Stimulated activated CD8-positive, alpha-beta memory T cell treated with anti-CD3 and anti-CD28 coated beads, Interleukin-2, amount 100 ng/mL, for 1 hour (primary cell): ENCODE measurements at places on chromosomes 6 and 20.
A peak's percentile ranks its signal among the peaks of the same experiment; 100 is the strongest.

DNA sequence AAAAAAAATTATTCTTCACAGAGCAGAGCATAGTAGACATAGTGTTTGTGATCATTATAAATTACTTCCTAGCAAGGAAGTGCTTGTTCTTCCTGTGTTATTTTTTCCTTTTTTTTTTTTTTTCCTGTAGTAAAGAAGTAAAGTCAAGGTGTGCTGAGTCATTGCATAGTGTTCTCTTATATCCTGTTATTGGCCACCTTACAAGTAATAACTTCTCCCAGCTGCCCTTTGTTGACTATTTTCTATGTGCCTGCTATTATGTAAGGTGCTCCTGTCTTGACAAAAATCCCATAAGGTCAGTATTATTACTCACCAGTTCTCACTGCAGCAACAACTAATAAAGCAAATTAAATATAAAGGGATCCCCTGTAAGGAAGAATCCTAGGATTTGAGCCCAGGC, 195.3 kb downstream of the GJA1 start:
- no peak for DNase-seq

- no peak for DNase-seq
Measured at GRCh38 chr6:14499841-14500240, 382.3 kb downstream of the CD83 start.

GRCh38 chr6:46626228-46626909, 26.2 kb downstream of the CYP39A1 start:
- no peak for DNase-seq

- no peak for DNase-seq
Measured at GRCh38 chr20:32040142-32040953, 11.7 kb upstream of the HCK start.

- DNase-seq = no peak
Measured at GRCh38 chr20:56323206-56323605, 35.6 kb upstream of the FAM210B start.

- no peak for DNase-seq
Measured at GRCh38 chr20:23668477-23668951, 20.3 kb downstream of the CST4 start.

DNA sequence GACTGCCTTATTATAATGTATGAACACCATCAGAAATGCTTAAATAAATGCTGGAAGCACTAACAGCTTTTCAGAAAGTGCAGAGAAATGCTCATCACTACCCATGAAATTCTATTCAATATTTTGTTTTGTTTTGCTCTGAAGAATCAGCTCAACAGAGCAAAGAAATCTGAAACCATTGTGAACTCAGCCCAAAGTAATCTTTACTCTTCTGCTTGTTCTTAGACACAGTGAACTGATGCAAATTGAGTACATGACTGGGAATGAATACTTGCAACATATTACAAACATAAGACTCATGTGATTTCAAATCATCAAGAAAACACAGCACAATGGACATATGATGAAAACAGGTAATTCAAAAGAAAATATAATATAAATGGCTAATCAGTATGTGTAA, 404.6 kb upstream of the OPRM1 start:
- DNase-seq = no peak

DNA sequence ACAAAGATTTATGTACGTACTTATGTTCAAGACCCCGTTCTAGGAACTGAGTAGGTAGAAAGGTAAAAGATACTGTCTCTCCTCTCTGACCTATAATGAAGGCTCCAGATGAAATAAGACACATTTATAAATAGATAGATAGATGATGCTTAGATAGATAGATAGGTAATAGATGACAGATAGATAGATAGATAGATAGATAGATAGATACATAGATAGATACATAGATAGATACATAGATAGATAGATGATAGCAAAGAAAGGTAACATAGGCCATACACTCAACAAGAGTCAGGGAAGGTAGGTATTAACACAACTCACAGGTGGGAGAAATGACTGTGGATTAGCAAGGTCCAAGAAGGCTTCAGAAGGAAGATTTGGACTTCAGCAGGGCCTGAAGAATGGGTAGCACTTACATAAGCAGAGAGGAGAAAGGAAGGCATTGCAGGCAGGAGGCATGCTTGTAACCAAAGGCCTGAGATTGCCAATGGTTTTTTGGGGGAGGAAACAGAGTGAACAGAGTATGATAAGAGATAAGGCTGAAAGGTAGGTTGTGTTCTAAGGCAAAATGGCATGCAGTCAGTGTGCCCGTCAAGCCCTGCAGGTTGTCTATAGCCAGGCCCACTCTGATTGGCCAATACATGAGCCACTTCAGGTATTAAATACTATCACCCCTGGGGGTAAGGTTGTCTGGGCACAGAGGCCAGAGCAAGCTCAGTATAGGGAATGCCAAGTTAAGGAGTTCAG, 7.7 kb upstream of the MYB start:
- no peak for DNase-seq

GRCh38 chr6:157273756-157274470, 49.4 kb downstream of the TMEM242 start:
- DNase-seq = peak; percentile 52

- DNase-seq = no peak
Measured at GRCh38 chr20:41005361-41005729, 23.3 kb upstream of the TOP1 start.

GRCh38 chr20:2618815-2619214, 33.6 kb upstream of the NOP56 start:
- DNase-seq = no peak

DNA sequence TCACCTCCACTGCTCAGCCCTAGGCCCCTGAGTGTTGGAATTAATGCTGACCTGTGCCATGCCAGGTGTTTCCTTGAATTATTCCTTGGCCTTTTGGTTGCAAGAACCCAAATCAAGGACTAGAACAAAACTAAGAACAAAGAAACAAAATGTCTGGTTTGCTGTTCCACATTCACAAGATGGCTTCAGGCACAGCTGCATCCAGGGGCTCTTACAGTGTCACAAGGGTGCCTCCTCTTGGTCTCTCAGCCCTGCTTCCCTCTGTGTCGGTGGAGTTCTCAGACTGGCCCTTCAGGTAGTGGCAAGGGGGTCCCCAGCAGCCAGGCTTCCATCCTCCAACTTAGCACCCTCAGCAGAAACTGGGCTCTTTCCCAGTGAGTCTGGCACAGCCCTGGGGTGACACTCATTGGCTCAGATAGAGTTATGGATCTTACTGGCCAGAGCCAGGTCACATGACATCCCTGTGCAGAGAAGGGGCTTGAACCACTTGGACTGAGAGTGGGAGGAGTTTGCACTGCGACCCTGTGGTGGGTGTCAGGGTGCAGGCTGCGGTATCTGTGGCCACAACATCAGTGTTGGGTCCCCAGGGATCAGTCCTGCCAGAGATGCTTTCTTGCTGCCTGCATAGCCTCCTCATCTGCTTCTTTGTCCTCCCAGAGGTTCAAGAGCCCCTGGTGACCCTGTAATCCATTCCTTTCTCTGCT, 427.7 kb upstream of the SULF2 start:
- DNase-seq = no peak

DNA sequence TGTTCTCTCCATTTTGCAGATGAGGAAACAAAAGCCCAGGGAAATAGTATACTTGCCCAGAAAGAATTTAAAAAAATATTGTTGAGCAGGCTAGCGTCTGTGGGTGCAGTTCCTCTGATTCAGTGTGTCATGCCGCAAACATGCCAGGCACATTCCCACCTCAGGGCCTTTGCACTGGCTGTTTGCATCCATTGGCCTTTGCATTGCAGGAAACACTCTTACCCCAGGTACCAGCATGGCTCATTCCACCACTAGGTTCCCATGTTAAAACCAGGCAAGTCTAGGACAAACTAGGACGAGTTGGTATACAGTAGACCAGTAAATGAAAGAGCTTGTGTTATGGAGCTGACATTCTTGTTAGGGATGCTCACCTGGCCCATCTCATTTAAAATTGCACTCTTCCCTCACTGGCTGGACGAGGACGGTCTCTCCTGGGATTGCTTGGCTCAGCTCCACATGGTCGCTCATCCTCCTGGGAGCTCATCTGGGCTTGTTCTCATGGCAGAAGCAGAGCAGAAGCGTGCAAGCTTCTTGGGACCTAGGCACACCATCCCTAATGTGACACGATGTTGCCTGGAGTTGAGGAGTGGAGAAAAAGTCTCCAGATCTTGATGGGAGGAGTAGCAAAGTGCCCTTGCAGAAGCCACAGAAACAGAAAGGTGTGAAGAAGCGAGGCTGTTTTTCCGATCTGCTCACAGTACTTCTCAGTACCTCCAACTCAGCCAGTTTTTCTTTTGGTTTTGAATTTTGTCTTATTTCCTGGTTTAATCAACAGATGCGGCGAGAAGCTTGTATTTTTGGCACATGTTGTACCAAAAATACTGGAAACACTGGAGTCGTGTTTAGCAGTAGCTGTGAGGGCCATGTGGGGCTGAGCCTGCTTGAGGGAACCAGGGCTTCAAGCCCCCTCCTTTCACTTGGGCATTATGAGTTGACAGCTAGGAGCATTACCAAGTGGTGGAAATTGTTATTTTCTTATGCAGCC, 13.9 kb downstream of the ZNF831 start:
- DNase-seq = no peak

GRCh38 chr6:35857853-35858252, 52.7 kb downstream of the LHFPL5 start:
- no peak for DNase-seq

- DNase-seq = no peak
Measured at GRCh38 chr6:74764486-74764885, 441.4 kb downstream of the COL12A1 start.

DNA sequence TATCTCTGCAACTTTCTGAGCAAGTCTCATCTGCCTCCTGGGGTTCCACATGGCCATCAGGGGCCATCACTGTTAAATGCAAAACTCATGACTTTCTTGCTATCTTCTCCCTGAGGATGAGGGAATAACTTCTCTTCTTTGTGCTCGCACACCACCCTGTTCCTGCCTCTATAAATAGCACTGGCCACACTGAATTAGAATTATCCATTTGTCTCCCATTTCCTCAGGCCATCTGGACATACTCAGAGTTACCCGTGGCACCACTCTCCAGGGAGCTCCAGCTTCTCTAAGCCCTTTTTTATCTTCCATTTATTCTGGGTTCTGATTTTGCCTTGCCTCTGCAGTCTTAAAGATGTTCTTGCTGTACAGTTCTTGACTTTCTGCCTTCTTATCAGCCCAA, 72.8 kb upstream of the ECI2 start:
- no peak for DNase-seq

GRCh38 chr6:15715060-15715459, 52.2 kb upstream of the DTNBP1 start:
- DNase-seq = no peak

DNA sequence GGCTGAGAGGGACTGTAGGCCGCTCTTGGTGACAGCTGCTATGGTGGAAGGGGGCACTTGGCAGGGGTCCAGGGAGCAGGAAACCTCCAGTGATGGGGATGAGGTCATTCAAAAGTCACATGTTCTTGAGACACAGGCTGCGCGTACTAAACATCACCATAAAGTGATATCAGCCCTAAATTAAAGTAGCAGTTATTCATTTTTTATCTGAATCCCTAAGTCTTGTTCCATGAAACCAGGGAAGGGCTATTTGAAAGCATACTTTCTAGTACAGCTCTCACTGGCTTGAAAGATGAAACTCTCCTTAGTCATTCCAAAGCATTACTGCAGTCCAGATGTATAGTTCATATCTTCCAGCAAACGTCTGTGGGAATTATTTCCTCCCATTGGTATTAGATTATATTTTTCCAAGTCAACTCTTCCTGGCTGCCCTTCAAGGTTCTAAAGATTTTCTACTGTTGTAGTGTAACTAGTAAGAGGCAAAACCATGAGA, 373.1 kb downstream of the CD109 start:
- no peak for DNase-seq

GRCh38 chr20:10236540-10237533, 18.2 kb downstream of the SNAP25 start:
- DNase-seq = no peak

GRCh38 chr6:113050010-113050858, 703.1 kb downstream of the RFPL4B start:
- no peak for DNase-seq

GRCh38 chr6:28673787-28674671, 148.3 kb downstream of the GPX5 start:
- DNase-seq = no peak

DNA sequence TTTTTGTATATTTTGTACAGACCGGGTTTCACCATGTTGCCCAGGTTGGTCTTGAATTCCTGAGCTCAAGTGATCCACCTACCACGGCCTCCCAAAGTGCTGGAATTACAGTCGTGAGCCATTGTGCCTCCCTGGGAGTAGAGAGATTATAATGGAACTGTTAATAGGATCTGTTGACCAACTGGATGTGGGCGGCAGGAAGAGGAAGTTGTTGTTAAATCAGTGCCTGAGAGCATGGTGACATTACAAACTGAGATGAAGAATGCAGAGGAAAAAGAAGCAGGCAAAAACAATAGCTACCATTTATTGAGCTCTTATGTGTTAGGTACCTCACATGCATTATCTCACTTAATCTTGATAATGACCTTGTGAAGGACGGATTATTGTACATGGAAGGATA, 9.2 kb upstream of the L3MBTL3 start:
- no peak for DNase-seq
